ENCODE measurements at places on chromosomes 2 and 18.
A peak's percentile ranks its signal among the peaks of the same experiment; 100 is the strongest.

DNA sequence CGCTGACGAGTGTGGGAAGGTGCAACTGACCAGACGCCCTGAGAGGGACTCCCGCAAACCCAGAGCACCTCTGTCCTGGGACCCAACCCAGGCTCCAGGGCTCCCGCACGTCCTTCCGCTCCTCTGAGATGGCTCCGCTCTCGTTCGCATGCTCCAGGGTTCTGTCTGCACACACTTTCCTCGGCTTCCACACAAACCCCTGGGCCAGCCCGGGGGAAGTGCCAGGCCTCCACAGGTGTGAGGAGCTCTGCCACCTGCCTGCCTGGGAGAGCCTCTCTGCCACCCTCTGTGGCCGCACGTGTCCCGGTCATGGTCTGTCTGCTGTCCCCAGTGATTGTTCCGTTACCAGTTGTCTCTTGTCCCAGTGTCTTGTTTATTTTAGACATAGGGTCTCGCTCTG, 222.9 kb downstream of the HDAC4 start:
- DNase-seq, result no peak

DNA sequence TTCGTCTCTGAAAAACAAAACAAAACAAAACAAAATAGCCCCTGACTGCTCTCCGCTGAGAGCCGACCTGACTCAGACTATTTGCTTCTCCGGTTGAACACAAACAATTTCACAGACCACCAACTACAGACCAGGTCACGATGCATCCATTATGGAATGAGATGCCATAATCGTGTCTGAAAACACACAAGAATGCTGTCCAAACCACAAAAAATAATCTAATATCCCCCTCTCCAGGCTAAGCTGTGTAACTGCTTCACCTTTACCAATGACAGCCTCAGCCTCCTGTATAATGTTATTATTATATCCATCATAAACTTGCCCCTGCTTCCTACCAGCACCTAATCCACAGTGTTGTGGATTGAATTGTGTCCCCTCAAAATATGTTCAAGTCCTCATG, 114.7 kb downstream of the DNAH6 start:
- no peak for DNase-seq

DNA sequence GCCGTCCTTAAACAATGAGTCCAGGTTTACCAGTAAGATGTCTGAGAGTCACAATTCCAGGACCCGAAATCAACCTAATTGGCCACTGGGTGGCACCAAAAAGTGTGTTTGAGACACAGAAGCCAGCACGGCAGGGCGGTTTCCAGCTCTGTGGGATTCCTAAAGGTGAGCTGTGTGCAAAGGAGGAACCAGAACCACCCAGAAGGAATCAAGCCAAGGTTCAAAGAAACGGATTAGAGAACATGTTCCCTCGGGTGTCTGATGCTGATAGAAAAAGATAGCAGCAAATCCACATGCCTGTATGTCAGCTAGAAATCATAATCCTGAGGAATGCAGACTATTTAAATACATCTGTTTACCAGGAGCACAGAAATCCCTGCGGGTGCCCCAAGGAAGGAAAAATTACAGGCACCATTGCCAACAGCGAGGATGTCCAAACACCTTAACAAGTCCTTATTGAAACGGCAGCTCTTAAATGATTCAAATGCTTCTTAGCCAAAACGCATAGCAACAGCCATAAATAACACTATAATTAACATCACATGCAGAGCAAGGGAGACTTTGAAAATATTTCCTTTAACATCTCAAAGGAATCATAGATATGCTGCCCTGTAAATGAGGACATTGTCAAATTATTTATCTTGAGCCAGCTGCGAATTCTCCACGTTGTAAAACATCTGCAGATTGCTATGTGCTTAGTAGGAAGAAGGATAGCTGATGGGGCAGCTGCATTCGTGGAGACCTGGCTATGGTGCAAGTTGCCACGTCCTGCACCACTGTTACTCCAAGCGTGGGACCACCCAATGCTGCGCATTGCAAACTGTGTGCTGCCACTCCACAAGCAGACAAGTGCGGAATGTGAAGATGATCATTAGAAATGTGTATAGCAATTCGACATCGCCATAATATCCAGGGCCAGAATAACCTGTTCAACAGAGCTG, 318.7 kb upstream of the NCKAP5 start:
- peak; percentile 40 for DNase-seq

DNA sequence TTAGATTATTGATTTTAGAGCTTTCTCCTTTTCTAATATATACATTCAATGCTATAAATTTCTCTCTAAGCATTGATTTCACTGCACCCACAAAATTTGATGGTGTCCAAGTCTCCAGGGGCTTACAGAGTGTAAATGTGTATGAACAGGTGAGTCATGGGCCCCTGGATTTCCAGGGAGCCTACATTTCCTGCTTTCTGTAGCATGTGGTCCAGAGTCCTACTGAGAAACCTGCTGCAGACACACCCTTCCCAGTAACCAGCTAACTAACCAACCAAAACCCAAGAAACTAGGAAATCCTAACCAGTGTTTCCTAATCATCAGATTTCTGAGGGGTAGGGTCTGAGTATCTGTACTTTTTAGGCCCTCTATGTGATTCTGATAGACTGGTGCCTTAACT, 39.5 kb upstream of the TANC1 start:
- DNase-seq, result no peak

GRCh38 chr2:120454654-120455385, 108.9 kb downstream of the INHBB start:
- DNase-seq, result no peak

GRCh38 chr2:78011251-78011650, 489.1 kb upstream of the LRRTM4 start:
- no peak for DNase-seq

GRCh38 chr18:23189099-23189498, 53.8 kb downstream of the CABLES1 start:
- no peak for DNase-seq

DNA sequence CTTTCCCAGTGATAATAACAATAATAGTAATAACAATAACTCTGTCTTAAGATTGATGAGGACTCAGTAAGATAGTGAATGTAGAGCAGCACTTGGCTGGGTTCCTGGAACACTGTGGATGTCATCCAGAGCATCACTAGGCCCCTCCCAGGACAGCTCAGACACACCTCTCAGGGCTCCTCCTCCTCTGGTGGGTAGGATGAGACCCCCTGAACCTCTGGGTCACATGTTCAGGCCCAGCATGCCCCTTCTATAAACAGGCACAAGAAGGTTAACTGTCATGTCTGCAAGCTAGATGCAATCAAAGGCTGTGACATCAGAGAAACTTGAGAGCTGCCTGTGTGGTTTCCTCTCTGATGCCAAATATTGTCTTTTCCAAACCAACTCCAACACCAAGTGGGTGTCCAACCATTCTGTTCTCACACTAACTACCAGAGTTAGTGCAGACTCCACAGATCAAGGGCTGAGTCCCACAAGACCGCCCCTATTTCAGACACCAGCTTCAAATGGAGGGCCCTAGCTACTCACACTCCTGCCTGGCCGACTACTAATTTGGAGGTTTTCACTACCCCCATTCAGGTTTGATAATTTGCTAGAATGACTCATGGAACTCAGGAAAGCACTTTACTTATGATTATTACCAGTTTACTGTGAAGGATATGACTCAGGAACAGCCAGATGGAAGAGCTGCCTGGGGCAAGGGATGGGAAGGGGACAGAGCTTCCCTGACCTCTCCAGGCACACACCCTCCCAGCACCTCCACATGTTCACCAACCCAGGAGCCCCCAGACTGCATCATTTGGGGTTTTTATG, 46.4 kb upstream of the BZW1 start:
- DNase-seq, result no peak

DNA sequence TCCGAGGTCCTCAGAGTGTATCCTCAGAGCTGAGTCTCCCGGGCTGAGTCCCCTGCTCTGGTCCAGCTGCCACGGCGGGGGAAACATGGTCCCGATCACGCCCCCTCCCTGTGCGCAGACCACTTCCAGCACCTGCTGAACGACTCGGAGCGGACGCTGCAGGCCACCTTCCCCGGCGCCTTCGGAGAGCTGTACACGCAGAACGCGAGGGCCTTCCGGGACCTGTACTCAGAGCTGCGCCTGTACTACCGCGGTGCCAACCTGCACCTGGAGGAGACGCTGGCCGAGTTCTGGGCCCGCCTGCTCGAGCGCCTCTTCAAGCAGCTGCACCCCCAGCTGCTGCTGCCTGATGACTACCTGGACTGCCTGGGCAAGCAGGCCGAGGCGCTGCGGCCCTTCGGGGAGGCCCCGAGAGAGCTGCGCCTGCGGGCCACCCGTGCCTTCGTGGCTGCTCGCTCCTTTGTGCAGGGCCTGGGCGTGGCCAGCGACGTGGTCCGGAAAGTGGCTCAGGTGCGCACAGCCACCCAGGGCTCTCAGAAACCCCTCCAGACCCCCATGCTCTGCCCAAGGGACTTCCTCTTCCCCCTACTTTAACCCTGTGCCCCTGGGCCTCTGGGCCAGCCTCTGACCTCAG, 26.7 kb downstream of the GPC1 start:
- DNase-seq, result peak; percentile 5

Measured in T-helper 17 cell (primary cell).